T47D (cell line): ENCODE measurements at places on chromosomes 12 and 14.

GRCh38 chr12:70950451-70950850, 29.9 kb upstream of the PTPRR start:
- DNase-seq: no peak

- DNase-seq: no peak
Observed at GRCh38 chr14:34935488-34935887, 47.3 kb upstream of the SRP54 start.

- DNase-seq: no peak
Observed at GRCh38 chr12:123614531-123614930, 12.6 kb downstream of the DDX55 start.

GRCh38 chr14:44309331-44309730, 197.8 kb downstream of the FSCB start:
- DNase-seq: no peak

DNA sequence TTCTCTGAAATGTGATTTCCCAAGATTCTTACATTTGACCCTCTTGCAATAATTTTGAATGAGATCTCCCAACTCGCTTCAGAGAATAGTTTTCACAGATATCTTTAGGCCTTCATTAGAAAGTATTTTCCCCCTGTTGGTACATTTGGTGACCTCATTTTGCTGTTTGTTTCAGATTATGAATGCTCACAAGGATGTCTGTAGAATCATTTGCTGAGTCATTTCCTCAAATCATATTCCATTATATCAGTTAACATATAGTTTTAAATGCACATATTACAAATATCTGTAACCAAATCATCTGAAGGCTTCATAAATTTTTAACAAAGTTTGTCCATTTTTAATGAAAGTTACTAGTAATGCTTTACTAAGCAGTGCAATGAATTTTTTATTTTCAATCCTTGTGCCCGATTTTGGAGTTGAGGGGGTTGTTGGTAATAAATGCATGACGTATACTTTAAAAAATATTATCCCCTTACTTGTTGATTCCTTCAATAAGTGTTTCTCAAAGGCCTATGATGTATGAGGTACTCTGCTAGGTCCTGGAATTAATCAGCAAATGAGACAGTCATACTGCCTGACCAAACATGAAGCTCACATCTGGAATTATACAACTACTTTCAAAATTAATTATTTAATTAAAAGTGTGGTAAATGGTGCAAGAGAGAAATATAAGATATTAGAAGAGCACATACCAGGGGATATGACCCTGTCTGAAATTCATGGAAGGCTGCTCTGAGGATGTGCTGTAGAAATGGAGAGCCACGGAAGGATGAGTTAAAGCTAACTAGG, 126.9 kb upstream of the RAP1B start:
- no peak for DNase-seq

DNA sequence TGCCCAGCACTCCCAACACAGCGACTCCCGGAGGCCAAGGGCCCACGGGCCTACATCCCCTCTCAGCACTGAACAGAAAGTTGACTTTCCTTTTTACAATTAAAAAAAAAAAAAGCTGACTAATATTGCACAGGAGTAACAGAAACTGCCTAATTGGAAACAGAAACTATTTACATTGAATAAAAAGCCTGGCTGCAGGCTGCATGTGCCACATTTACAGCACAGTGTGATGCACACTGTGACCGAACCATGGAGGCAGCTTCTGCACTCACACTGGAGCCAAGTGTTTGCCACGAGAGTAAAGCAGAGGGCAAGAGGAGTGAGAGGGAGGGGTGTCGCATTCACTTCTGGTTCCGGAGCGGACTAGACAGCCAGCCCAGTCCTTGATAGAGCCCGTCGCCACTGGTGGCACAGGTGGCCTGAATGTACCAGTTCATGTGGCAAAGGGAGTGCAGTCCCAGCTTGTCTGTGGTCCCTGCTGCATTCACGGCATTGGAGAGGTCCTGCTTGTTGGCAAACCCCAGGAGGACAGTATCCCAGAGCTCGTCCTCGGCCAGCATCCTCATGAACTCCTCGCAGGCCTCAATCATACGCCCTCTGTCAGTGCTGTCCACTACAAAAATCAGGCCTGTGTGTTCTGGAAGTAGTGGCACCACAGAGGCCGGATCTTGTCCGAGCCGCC, 59.2 kb downstream of the SPPL3 start:
- DNase-seq: no peak

DNA sequence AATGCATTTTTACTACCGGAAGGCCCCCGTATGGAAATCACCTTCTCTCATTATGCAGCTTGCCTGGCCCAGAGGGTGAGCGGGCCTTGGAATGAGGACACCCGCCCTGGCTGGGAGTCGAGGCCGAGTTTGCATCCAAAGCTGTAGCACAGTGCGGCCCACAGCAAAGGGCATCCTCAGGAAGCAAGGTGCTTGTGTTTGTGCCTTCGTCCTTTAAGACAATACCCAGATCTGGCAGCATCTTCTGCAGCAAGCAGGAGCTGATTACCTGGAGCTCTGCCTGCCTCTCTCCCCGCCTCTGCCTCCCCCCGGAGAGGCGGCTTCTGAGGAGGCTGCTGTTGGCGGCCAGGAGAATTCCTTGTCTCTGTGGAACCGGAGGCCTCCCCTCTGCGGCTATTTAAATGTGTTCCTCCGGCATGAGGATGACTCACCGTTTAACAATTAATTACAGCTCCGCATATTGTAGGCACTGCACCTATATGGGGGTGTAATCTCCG, 145.3 kb downstream of the CACNA1C start:
- DNase-seq: no peak
